ENCODE measurements at places on chromosomes 6 and 20.

GRCh38 chr20:1874450-1875182 lies 20.6 kb upstream of the SIRPA start:
- no peak for DNase-seq

DNA sequence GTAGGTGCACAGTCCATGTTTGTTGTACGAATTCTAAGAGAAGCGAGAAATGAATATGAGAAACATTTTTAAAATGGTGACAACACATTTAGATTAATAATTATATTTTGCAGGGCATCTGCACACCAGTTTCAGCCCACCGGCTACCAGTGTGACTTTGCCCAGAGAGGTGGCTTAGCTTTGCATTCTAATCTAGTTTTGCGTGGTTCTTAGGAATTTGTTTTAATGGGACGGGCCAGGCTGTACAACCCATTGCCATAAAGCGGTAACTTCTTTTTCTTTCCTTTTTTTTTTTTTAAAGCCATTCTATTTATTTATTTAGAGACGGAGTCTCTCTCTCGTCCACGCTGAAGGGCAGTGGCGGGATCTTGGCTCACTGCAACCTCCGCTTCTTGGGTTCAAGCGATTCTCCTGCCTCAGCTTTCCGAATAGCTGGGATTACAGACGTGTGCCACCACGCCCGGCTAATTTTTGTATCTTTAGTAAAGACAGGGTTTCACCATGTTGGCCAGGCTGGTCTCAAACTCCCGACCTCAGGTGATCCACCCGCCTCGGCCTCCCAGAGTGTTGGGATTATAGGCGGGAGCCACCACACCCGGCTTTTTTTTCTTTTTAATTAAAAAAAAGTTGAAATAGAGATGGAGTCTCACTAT lies 829 bp downstream of the MANBAL start:
- no peak for DNase-seq

- DNase-seq, result no peak
Measured at GRCh38 chr6:145309842-145310535, 425.3 kb downstream of the EPM2A start.

DNA sequence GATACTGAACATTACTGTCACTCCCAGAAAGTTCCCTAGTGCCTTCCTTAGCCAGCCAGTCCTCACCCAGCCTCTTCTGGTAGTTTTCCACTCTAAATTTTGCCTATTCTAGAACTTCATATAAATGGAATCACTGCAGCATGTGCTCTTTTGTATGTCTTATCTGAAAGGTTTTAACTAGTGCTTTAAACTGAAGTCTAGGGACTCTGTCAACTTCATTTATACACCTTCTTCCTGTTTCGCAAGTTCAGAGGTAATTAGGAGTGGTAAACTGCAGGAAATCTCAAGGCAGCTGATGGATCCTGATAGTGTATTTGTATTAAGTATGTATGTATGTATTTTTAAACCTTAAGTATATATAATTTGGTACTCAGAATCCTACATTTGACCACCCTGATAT lies 94.3 kb downstream of the TCP11 start:
- DNase-seq, result no peak

- no peak for DNase-seq
Measured at GRCh38 chr6:42274898-42275297, 57.2 kb upstream of the MRPS10 start.

GRCh38 chr6:4451081-4451480 lies 315.7 kb upstream of the ECI2 start:
- no peak for DNase-seq

DNA sequence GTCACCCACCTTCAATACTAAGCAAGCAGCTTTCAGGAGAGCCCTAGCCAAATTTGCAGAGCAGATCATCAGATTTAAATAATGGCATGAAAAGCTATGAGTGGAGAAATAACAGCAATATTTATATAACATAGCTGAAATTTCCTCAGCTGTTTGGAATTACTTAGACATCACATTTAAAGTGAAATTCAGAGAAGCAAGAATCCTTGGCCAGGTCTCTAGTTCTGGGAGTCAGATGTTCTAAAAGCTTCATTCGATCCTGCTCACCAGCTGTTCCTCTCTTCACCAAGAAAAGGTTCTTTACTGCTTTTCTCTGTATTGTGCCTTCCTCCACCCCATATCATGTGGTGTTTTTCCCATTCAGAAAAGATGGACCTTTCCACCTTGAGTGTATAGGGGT lies 152.3 kb upstream of the JAG1 start:
- no peak for DNase-seq

DNA sequence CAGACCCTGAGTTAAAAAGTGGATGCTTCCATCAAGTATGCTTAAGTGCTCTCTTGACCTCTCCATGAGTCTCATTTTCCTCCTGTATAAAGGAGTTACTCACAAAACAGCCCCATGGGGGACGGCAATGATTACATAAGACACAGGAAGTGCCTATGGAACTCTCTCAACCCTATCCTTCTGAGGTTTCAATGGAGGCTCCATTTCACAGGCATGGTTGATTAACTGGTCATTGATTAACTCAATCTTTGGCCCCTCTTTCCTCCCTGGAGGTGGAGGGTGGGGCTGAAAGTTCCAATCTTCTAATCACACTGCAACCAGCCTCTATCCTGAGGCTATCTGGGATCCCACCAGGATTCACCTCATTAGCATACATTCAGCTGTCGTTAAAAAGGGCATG lies 29.3 kb downstream of the CST8 start:
- no peak for DNase-seq

DNA sequence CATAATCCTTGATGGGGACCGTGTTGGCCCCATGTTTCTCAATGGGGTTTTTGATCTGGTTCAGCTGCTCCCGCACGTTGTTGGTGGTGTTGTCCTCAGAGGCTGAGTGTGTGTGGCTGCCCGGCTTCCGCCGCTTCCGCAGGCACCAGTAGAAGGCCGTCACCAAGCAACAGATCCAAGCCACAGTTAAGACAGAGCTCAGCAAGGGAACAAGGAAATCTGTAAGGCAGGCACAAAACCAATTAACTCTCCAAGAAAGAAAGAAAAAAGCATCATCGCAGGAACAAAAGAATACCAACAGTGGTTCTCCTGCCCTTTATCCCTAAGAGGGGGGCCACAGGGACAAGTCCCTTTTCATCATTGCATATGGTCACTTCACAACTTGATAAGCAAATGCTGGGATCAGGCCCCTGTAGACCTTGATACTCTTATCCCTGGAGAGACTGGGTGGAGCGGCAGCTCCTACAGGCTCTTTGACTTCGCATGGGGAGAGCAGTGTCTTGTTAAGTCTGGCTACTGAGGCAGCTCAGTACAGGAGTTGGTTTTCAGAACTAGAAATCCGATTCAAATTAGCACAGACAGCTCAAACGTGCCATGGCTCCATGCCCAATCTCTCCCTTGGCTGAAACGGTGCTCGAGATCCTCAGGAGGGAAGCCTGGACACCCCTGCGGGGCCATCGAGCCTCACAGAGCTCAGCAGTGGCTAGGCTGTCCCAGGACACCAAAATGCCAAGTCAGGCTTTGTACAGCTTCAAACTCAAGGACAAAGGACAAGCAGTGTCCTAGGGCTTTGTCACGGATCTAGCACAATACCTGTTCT lies 33.9 kb downstream of the JAG1 start:
- DNase-seq, result no peak

DNA sequence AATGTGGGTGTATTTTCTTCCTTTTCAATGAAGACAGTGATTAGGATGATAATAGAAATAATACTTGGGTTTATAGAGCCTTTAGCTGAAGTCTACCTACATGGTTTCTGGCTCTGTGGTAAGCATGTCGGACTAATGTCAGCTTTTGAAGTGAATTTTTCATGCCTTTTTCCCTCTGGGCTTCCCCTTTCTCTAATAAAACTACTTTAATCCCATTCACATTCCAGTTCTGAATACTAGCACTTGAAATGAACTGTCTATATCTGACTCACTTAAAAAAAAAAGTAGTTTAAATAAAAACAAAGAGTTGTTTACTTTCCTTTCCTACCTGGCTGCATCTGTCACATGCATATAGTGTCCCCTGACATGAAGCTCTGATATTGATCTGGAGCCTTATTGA lies 545.9 kb upstream of the FLRT3 start:
- DNase-seq, result no peak

DNA sequence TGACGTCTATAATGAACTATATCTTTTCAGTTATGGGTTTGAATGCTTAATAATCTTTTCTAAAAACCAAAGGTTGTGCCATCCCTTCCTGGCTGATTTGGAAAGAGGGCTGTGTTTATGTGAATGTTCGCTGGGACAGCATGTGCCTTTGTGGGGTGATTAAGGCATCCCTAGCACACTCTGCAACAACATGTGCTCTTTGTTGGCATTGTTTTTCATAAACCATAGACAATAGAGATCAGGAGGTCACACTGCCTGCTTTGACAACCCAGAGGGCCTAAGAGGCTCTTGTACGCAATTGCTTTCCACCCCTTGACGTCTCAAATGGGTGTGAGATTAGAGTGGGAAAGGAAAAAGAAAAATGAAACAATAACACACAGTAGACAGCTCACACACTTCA lies 116.0 kb downstream of the LRRC1 start:
- peak; percentile 21 for DNase-seq

DNA sequence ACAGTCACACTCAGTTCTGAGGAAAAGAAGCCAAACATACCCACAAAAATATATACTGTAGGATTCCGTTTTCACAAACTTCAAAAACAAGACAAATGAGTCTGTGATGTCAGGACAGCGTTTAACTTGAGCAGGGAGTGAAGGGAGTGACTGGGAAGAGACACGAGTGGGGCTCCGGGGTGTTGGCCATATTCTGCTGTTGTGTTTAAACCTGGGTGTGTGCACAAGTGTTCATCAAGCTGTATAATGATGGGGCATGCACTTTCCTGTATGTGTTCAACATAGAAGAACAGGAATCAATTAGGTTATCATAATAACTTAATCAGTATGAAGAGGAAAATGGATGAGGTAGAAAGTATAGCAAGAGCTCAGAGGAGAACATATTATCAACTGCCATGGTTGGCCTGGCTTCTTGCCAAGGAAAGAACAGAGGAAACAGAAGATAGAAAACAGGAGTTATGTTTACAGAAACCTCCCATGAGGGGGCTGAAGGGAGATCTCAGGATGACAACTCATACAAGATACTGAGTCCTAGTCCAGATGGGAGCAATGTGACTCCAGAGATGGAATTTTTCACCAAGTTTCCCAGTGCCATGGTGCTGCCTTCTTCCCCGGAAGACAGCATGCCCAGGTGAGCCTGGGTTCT lies 15.1 kb upstream of the AFDN start:
- DNase-seq, result no peak

DNA sequence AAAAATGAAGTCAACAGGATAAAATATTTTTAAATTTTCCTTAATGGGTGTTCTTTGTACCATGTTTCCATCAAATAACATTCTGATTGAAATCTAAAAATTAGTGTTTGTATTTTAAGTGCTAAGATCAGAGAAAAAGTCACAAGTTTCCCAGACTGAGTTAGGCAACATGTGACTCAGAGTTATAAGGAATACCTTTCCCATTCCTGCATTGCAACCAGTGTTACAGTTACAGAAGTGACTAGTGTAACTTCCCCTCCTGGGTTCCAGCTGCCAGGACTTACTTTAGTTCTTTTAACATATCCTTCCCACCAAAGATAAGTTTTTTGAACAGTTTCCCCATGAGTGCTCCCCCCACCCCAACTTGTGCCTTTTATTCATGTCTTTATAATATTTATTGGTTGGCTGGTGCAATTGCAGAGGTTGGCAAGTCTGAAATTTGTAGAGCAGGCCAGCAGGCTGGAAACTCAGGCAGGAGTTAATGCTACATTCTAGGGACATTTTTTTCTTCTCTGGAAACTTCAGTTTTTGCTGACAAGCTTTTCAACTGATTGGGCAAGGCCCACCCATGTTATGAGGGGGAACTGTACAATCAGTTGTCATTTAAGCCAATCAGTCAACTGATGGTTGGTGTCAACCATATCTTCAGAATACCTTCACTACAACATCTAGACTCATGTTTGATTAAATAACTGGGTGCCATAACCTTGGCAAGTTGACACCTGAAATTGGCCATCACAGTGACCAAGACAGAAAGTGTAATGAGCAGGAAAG lies 22.9 kb upstream of the ESR1 start:
- DNase-seq, result no peak

GRCh38 chr20:59182401-59183044 lies 18.9 kb downstream of the ZNF831 start:
- no peak for DNase-seq

DNA sequence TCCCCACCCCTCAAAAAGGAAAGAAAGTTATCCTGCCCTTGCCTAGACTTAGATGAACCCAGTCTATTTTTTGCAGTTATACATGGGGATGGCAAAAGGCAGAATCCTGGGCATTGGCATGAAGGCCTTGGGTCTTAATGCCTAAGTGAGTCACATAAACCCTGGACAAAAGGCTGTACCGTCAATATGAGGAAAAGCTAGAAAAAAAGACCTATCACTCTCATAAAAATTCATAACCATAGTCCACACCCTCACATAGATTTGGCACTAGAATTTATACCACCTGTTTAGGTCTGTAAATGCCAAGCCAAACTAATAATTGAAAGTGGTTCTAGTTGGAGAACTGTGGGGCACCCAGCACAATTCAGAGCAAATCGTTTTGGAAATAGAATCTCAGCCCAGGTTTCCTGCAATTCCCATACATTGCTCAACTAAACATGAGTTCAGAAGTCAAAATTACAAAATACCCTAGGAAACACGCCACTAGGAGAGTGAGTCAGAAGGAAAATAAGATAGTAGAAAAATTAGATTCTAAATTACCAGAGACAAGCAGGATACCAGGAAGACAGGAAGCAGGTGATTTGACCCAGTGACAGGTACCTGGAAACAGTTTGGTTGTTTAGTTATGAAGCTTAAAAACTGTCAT lies 70.4 kb upstream of the FUCA2 start:
- no peak for DNase-seq

DNA sequence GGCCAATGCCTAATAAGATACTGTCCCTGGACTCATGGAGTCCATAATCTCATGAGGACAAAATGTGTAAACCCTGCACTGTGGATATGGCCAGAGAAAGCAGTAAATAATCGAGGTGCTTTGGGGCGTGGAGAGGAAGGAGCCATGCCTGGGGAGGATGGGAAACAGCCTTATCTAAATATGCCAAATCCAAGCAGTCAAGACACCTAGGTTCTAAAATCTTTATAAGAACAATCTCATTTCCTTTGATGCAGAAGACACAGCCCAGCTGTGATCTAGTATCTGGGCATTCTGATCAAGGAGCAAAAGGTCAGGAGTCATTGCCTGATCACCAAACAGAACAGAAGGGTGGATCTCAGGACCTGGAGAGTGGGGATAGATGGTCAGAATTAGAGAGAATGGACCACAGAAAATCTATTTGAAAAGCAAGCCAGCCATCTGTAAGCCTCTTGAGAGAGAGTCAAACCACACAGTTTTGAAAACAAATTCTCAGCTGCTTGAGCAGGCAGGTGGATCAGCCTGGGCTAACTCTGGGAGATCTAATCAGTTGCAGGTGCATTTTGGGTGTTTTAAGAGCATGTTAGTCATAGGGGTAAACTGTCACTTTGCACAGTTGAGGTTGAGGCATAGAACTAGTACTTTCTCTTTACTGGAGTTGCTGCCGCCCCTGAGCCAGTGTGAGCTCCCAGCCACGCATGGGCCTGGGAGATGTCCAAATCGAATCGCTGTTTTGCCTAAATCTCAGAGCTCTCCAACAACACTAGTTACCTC lies 130.8 kb upstream of the TNFAIP3 start:
- DNase-seq, result no peak

All from COR-L47 (cell line).